ENCODE measurements at places on chromosomes 13 and 19.
A peak's percentile ranks its signal among the peaks of the same experiment; 100 is the strongest.

- DNase-seq, result no peak
These were observed 36.1 kb downstream of the ZSWIM9 start for GRCh38 chr19:48206397-48207093.

DNA sequence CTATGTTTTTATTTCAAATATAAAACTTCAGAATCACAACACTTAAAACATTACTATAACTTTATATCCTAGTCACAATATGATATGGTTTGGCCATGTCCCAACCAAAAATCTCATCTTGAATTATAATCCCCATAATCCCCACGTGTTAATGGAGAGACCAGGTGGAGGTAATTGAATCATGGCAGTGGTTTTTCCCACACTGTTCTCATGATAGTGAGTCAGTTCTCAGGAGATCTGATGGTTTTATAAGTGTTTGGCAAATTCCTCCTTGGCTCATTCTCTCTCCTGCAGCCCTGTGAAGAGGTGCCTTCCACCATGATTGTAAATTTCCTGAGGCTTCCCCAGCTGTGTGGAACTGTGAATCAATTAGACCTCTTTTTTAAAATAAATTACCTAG is 307.6 kb downstream of the SPRY2 start:
- DNase-seq, result no peak

- no peak for DNase-seq
These were observed 1351.3 kb downstream of the EFNB2 start for GRCh38 chr13:105184201-105184600.

DNA sequence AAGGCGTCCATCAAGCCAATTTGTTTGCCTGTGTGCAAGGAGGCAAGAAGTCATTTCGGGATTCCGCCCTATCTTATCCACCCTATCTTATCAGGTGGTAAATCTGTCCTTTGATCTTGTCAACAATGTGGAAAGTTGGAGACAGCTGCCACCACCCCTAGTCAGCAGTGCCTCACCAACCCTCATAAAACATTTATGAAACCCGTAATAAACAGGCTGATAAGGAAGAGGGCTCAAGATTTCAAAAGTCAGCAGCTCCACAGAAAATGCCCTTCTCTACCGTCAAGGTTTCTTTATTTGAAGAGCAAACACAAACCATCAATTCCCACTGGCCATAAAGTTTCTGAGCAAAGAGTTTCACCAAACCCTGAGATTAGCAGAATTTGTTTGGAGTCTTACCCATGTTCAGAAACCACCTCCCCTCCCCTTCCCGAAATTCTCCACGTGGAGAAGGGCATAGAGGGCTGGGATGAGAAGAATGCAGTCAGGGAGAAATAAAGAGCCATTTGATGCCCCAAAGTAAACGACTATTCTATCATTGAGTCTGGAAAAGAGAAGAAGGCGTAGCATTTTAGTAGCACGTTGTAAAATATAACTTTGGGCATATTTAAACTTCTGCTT is 196.0 kb upstream of the GPR12 start:
- no peak for DNase-seq

GRCh38 chr13:111204438-111205177 is 89.5 kb downstream of the ARHGEF7 start:
- no peak for DNase-seq

DNA sequence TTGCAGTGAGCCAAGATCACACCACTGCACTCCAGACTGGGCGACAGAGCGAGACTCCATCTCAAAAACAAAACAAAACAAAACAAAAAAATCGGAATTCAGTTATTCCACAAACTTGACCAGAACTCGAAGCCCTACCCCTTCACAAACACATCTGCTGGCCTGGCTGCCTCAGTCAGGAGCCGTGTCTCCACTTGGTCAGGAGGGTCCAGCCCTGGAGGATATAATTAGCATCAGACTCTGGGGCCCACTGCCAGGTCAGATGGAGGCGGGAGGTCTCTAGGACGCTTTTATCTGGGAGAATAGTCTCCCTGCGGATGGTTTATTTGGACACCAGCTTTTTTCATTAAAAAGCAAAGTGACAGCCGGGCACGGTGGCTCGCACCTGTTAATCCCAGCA is 8.0 kb downstream of the ELL start:
- no peak for DNase-seq

DNA sequence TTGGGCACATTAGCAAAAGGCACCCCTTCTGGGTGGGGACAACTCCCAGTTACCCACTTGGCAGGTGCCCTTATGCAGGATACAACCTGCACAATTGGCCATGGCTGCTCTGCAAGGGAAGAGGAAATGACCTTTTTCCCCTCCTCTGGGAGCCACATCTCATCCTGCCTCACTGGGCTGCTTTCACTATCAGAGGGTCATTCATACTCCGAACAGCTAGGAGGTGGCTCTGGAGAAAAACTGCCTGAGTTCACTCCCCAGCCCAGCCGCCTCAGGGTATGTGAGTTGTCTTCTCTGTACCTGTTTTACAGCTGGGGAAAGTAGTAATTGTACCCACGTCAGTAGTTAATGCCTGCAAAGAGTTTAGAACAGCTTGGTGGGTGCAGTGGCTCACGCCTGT is 7.1 kb upstream of the ACTN4 start:
- DNase-seq, result no peak

DNA sequence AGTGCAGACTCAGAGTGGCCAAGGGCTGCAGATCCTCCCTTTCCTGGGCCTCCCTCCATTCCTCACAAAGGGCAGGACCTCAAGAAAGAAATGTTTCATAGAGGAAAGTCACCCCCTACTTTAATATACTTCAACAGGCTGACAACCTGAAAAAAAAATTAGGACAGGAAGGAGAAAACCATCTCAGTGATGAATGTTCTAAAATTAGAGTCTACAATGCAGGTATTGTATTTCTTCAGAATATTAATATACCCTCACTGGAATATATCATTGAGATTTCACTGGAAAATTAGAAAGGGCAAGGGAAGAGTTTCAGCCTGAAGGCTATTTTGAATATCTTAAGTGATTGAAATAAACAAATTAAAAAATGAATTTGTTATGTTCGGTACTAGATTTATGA is 176.9 kb downstream of the DNAJC15 start:
- no peak for DNase-seq

- no peak for DNase-seq
These were observed 442 bp downstream of the REXO1 start for GRCh38 chr19:1847684-1848398.

DNA sequence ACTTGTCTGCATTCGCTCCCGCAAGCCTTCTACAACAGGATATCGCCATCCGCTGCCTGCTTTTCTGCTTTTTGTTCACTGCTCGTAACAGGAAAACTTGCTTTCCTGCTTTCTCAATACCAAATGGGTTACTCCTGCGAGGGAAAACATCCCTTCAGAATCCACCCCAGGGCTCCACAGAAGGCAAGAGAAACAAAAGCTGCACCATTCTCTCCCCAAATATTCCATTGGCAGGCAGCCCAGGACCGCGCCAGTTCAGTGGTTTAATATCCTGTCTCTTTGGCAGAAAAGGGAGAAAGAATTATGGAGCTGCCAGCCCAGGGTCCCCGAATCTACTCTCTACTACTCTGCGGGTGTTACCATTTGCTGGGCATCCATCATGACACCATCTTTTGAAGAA is 84.7 kb upstream of the DOCK9 start:
- DNase-seq, result no peak

DNA sequence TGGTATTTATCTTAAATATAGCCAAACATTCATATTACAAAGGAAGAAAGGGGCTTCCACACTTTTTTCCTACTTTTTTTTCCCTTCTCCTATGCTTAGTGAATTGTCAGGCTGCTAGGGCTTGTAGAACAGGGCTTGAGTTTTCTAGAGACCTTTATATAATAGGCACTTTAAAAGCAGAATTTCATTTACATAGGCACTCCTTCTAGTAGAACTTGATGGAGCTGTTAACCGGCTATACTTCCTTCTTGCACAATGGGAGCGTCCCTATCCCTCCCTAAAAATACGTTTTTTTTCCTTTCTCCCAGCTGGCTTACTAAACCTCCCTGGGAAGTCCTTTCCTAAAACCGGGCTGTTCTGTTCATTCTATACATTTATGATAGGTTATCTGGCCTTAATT is 1.1 kb downstream of the TRIM13 start:
- no peak for DNase-seq

GRCh38 chr13:89486709-89487108 is 1815.5 kb downstream of the SLITRK5 start:
- DNase-seq, result no peak

DNA sequence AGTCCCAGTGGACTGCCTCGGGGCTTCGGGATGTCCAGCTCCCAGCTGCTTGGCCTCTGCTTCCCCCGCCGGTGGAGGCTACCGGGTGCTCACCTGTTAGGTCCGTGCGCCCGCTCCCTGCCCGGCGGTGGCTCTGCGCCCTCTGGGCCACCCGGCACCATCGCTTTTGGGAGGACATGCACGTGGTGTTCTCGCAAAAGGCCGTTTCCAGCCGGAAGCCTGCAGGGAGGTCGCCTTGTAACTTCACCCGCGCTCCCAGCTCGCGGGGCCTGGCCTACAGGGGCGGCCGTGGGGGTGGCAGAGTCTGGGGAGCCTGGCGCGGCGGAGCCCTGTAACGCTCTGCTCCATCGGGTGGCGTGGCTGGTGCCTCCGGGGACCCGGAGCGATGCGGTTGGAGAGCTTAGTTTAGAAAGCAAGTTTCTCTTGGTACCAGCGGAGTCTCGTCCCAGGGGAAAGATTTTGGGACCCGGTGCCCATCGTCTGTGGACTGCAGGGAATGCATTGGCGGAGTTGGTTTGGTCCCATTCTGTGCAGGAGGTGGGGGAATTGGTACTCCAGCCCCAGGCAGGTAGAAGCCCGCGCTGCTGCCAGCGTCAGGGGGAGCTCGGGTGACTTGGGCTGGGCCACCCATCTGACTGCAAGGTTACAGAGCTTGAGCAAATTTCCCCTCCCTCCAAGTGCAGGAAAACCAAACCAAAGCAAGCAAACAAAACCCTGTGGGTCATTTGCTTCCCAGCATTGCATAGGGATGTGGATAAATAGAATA is 673 bp downstream of the SPATA13 start:
- DNase-seq, result peak; percentile 39

DNA sequence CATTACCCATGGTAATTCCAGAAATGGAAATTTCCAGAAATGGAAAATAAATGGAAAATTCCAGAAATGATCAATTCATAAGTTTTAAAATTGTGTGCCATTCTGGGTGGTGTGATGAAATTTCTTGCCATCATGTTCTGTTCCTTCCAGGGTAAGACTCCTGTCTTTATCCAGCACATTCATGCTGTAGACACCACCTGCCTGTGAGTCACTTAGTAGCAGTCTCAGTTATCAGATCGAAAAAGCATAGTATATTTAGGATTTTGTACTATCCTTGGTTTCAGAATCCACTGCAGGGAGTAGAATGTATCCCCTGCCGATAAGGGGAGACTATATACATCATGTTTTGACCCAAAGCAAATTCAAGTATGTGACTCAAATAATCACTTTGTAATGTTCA is 26.7 kb upstream of the CSNK1A1L start:
- no peak for DNase-seq

GRCh38 chr13:36362251-36362650 is 16.1 kb upstream of the SPART start:
- DNase-seq, result no peak

DNA sequence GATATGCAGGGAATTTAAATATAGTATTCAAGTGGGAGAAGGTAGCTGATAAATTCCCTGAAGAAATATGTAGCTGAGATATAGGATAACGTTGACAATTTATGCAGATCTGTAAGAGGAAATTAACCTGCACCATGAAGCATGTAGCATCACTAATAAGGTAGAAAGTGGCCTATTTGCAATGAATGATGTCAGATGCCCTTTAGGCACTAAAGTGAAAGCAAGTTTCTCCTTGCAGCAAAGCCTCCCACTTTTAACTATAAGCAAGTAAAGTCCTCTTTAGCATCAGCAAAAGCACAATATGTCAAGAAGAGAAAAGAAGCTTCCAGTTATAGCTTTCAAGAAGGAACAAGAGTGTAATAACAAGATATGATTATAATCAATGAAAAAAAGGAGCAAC is 102.5 kb upstream of the SLITRK1 start:
- no peak for DNase-seq

DNA sequence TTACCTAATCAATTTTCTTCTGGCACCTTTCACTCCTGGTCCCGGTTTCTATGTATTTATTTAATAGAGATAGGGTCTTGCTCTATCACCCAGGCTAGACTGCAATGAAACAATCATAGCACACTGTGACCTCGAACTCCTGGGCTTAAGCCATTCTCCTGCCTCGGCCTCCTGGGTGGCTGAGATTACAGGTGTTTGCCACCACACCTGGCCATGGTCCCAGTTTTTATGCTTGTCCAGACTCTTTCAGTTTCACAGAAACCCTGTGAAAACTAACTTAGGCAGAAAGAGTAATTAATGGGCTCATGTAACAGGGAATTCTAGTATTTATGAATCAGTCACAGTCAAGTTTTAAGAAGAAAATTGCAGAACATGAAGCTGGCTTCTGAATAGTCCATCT is 9.0 kb upstream of the STK24 start:
- DNase-seq, result no peak

GRCh38 chr13:102169471-102170015 is 232.3 kb downstream of the FGF14 start:
- no peak for DNase-seq

- DNase-seq, result no peak
These were observed 7.5 kb downstream of the DOCK9 start for GRCh38 chr13:98970330-98970729.

DNA sequence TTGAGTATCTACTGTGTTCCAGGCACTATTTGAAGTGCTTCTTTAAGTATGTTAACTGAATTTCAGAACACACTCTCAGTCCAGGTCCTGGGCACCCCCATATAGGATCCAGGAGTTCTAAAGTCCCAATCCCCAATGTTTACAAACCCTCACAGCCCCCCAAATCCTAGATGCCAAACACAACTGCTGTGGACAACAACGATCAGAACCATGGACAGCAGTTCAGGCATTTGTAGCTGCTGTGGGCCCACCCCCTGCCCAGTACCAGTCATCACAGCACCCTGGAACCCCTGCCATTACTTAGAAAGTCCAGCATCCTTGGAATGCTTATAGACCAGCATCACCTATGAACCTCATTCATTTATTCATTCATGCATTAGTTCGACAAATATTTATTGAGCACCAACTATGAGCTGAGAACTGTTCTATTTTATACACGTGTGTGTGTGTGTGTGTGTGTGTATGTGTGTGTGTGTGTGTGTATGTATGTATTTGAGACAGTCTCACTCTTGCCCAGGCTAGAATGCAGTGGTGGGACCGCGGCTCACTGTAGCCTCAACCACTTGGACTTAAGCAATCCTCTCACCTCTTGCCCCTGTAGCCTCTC is 19.3 kb upstream of the SDHAF1 start:
- DNase-seq, result no peak

DNA sequence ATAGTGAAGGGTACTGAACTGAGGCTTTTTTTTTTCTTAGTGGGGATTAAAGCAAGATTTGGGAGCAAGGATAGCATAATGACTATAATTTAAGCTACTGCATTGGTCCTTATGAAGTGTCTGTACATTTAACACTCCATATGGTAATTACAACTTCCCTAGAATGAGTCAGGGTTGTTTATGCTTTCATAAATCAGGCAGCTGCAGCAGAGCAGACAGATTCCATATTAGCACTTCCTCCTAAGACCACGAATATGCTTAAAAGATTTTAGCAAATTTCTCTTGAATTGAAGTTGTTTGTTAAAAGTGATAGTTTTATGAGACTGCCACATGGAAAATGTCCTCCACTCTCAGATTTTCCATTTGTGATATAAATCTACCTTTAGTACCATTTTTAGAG is 401.1 kb upstream of the SPRY2 start:
- DNase-seq, result no peak
